ENCODE measurements at places on chromosomes 2 and 18.

DNA sequence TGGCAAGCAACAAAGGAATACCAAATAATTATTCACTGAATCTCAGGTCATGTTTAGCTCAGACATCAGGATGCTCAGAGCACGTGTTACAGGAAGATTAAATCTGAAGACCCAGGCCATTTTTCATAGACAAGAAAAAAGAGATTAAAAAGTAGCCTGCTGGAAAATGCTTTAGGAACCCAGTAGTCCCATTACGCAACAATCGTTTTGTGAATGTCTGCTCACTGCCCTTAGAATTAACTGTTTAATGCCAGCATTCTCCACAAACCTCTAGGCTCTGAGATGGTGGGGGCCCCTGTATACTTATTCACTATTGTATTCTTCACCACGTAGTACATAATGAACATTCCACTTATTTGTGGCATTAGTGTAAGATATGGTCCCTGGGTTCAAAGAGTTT, 154.6 kb upstream of the NYAP2 start:
- no peak for DNase-seq

- DNase-seq: no peak
Observed at GRCh38 chr2:17959356-17959755, 80.9 kb downstream of the KCNS3 start.

DNA sequence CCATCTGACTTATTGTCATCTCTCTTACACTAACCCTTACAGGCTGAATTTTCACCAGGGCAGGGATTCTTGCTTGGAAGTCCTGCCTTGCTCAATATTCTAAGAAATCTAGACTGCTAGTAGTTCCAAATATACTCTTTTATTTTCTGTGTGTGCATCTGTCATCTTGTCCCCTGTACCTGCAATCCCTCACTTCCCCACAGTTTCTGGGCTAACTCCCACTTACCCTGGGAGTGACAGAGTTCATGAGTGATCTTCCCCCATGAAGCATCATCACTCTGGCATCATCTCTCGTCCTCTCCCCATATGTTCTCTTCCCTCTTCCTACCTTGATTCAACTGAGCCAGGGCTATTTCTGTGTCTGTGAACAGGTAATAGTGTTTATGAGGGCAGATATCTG, 35.7 kb downstream of the HNMT start:
- no peak for DNase-seq

- DNase-seq: no peak
Observed at GRCh38 chr2:221283896-221284545, 288.1 kb downstream of the EPHA4 start.

GRCh38 chr2:235744161-235744560, 250.3 kb downstream of the AGAP1 start:
- DNase-seq: no peak

- no peak for DNase-seq
Observed at GRCh38 chr18:12403601-12404506, 3.9 kb upstream of the PRELID3A start.

- no peak for DNase-seq
Observed at GRCh38 chr2:203718087-203718486, 11.6 kb downstream of the CD28 start.

GRCh38 chr2:40358783-40359182, 93.1 kb downstream of the SLC8A1 start:
- DNase-seq: no peak

- no peak for DNase-seq
Observed at GRCh38 chr2:37447446-37447845, 103.0 kb downstream of the QPCT start.

GRCh38 chr18:24196764-24197163, 57.9 kb downstream of the CABYR start:
- no peak for DNase-seq

DNA sequence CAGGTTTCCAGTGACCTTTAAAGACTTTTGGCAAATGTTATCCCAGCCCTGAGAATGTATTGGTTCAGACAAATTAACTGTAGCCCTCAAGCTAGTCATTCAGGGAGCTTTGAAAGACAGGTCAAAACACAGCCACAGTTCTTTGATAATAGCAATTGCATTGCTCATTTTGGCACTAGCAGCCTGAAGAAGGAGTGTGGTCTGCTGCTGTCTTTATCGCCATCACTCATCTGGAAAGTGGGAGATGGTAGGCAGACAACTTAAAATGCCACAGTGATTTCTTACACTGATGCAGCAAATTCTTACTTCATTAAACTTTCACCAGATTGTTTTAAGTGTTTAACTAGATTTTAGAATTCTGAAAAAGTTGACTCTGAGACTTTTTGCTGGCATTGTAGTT, 47.2 kb downstream of the DOK6 start:
- DNase-seq: no peak

GRCh38 chr18:31595121-31595771, 3.6 kb downstream of the TTR start:
- no peak for DNase-seq

DNA sequence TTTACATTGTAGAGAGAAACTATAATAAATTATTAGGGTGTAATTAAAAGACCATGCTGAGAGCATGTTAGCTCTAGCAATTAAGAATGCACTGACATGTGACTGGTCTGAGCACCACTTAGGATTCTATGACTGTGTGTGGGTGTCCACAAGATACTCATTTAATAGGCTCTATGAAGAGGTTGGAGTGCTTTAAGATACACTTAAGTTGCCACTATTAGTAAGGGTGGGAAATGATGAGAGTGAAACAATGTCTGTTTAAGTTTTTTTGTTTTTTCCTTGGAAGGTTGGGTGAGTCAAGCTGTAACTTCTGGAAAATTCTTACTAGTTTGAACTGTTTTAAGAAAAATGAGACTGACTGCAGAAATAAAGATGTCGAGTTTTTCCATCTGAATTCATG, 1.8 kb upstream of the FAP start:
- DNase-seq: no peak

GRCh38 chr2:155846259-155846658, 486.3 kb downstream of the NR4A2 start:
- no peak for DNase-seq

GRCh38 chr18:23230686-23231085, 95.4 kb downstream of the CABLES1 start:
- no peak for DNase-seq

GRCh38 chr18:6434987-6435709, 20.4 kb upstream of the L3MBTL4 start:
- DNase-seq: no peak

GRCh38 chr2:210399440-210400041, 77.0 kb downstream of the LANCL1 start:
- DNase-seq: no peak

- no peak for DNase-seq
Observed at GRCh38 chr2:195508139-195508455, 148.9 kb upstream of the SLC39A10 start.

- DNase-seq: no peak
Observed at GRCh38 chr2:15449556-15450236, 111.4 kb downstream of the NBAS start.

DNA sequence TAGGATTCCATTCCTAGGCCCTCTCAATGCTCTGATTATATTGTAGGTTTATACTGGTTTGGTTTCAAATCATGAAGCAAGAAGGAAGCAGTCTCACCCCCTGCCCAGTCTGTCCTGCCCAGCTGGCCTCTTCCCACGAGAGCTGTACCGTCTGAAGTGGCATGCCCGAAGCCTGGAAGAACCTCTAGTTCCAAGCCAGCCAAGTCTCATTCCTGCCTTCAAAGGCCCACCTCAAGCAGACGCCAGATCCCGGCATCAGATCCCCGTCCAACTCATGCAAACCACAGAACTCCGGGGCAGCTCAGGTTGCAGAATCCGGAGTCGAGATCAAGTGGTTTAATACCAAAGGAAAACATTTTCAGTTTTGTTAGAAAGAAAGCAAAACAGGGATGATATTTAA, 234.4 kb downstream of the LPIN1 start:
- no peak for DNase-seq

- DNase-seq: no peak
Observed at GRCh38 chr2:141437521-141437920, 693.3 kb downstream of the LRP1B start.

- no peak for DNase-seq
Observed at GRCh38 chr18:66752733-66753132, 148.8 kb upstream of the CDH19 start.

DNA sequence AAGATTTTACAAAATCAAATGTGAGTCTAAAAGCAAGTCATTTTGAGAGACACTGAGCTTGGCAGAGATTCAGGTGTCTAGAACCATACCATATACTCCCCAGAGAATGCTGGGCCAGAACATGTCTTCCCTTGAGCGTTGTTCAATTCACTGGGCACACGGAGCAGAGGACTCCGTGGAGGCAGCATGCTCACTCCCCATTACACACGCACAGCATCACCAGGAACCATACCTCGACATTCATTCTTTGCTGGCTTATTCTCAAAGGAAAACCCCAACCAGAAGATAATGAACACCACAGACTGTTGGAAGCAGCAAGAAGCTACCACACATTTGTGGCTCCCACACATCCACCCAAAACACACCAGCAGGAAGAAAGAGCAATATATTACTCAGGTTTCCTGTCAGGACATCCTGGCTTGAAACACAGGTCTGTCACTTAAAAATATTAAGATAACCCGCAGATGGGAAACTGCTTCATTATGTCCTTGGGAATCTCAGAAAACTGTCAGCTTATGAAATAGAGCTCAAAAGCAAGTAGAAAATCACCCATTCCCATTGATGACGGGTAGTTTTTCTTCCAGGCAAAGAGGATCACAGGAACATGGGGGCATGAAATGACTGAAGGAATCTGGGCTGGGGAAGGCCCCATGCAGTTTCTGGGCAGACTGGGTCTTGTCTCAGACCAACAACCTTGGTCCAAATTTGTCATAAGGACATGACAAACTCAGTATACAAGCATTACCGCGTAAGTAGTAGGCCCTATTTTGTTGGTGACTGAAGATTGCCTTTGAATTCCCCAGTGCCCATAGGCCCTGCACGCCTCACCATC, 46.4 kb downstream of the PCBP1 start:
- no peak for DNase-seq

- no peak for DNase-seq
Observed at GRCh38 chr2:217415316-217415715, 555.5 kb upstream of the TNP1 start.

DNA sequence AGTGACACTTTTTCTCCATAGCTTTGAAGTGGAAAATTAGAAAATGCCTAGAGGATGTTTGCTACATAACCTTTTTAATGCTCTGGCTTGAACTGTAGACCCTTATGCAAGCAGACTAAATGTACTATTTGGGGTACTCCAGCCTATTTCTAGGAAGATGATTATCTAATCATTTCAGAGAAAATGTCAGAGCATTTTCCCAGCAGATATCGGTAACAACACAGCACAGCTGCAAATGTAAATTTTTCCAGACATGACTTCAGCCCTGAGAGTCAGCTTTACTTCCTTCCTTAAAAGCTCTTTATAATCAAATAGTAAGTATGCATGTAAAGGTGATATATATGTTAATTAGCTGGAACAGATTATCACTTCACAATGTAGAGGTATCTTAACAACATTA, 1647.1 kb downstream of the SUCLG1 start:
- no peak for DNase-seq

- DNase-seq: no peak
Observed at GRCh38 chr18:35983818-35984217, 11.3 kb downstream of the RMP24 start.

GRCh38 chr2:241842067-241842415, 16.7 kb downstream of the PDCD1 start:
- no peak for DNase-seq

DNA sequence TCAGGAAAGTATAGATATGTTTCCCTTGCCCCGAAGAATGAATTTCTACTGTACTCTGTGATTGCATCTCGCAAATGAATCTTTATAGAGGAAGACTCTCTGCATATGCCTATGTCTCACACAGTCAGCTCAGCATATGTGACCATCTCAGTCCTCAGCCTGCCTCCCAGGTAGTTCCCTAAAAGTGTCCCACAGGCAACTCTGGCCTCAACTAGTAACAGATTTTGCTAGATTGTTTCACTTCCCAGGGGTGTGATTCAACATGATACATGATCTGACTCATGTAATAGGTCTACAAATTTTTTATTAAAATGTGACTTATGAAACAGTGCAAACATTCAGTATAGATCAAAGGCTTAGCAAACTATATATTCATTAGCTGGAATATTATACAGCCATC, 296.6 kb upstream of the CRIM1 start:
- DNase-seq: no peak

GRCh38 chr2:188478724-188479123, 187.1 kb downstream of the GULP1 start:
- DNase-seq: no peak

DNA sequence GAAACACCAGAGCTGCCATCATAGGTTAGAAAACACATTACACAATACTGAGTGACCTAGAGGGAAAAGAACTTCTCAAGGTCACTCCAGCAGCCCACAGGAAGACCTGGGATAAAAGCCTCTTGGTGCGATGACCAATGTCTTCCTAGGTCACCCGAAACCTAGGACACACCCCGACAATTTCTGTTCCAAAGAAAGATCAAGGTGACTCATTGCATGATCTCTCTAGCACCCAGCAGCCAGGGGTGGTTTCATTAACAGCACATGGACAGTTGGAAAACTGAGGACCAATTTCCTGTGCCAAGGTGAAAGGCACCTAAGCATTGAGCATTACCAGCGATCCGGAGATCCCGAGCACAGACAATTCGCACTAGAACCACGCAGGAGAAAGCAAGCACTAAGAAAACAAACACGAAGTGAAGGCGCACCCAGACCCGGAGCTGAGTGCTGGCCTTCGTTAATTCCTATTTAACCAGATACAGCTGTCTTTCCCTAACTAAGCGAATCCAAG, 1.5 kb downstream of the CACNB4 start:
- DNase-seq: no peak

DNA sequence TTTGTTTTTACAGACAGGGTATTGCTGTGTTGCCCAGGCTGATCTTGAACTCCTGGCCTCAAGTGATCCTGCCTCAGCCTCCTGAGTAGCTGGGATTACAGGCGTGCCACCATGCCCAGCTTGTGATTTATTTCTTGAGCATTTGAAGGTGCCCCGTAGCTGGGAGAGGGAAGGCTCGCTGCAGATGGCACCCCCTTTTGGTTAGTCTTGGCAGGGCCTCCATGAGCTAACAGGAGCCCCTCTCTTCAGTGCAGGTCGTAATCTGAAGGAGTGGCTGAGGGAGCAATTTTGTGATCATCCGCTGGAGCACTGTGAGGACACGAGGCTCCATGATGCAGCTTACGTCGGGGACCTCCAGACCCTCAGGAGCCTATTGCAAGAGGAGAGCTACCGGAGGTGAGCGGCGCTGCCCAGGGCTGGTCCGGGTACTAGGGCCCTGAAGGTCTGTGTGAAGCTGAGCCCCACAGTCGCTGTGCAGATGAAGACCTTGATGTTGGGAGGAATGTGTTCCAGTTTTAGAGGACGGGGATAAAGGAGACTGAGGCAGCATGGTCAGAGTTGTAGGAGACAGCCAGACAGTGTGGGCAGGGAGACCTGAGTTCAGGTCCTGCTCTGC, 6.7 kb downstream of the ASB1 start:
- DNase-seq: no peak

Data from endothelial cell (in vitro differentiated cells).